ENCODE measurements at places on chromosomes 11 and 22.

DNA sequence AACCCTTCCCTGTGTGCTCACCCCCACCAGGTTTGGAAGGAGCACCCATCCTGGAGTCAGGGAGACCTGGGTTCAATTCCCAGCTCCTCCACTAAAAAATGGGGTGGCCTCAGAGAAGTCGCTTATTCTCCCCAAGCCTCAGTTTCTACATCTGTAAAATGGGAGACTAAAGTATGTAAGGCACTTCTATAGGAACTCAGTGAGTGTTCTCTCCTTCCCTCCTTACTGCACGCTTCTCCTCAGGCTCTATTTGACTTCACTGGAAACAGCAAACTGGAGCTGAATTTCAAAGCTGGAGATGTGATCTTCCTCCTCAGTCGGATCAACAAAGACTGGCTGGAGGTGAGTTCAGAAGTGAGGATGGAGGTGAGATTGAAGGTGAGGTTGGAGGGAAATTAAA lies 11.3 kb downstream of the NCF4 start:
- DNase-seq: peak; percentile 44

GRCh38 chr22:48336339-48337060 lies 1491.2 kb downstream of the BRD1 start:
- DNase-seq: no peak

DNA sequence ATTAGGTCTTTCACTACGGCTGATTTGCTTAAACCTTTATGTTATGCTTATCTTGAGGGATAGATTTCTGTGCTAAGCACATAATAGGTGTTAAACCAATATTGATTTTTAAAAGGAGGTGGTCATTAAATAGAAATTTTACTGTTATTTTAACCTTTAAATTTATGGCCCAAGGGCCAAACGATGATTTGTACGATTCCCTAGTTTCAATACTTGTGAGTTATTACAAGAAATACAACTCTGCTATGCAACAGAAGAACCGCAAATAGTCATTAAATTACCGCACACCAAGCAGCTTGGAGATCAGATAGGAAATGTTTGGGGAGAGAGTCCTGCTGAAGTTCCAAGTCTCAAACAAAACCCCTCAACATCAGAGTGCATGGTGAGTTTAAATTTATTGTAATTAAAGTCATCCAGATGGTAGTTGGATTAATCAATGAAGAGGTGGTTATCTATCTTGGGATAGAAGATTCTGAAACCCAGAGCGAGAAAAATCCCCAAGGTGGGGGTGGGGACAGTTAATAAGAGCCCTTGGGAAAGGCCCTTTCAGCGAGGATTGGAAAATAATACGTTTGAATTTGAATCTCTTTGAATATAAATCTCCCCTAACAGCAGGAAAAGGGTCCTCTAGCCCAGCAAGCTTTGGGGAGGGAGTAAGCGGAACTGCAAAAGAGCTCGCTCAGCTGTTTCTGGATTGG lies 805 bp upstream of the QSER1 start:
- DNase-seq: peak; percentile 67

DNA sequence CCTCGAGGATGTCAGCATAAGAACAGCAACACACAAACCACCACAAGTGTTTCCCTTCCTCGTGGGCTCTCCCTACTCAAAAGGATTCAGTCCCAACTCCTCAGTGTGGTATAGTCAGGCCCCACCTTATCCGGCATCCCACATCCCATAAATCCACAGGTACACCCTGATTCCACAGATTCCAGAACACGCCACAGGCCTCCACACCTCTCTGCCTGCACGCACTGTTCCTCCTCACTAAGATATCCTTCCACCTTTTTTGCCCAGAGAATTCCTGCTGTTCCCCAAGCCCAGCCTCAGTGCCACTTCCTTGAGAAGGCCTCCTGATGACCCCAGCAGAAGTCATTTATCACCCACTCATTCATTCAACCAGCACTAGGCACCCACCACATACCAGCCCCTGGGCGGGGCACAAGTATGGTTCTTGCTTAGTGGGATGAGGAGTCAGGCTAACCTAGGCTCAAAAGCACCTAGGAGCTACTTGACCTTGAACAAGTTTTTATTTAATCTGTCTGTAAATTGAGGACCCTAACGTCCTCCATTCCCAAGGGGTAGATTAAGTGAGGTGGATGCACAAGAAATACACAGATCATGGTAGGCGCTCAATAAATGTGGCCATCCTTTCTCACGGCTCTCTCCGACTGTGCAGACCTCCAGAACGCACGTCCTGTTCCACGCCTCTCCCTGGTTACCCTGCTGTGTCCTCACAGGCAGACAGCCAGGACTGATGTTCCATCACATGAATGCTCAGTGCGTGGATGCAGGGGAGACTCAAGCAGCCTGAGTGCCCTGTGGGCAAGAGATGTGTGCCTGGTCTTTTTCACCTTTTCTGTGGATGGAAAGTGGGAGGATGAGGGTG lies 2.1 kb upstream of the KCNJ4 start:
- no peak for DNase-seq

- no peak for DNase-seq
These were observed 102.7 kb downstream of the COMMD9 start for GRCh38 chr11:36186340-36187175.

DNA sequence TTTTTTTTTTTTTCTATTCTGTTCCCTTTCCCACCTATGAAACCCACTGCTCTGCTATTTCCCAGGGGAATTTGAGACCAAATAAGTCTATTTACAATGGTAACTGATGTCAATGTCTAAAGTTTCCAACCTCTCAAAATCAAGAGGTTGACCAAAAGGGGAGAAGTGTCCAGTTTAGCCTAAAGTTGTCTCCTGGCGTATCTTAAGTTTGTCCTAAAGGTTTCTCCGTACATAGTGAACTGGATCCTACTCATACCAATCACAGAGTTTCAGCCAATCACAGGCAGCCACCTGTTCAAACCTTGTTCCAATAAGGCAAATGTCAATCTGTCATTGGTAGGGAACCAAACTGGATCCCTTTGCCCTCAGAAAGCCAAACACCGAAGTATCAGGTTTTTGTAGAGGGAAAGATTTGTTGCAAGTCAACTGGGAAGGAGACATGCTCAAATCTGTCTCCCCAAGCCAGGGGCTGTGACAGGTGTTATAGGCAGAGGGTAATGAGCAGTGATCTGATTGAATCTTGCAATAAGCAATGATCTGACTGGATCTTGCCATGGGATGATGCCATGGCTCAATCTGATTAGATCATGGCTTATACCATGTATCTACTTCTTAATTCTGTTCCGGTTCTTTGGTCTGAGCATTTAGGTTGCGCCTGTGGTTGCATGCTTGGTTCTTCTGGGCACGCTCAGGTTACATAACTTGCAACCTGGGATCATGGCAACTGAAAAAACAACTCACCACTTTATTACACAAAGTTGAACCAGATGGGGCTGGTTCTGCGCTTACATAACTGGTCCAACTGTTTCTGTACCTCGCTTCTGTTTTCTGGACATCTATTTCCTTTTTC lies 1.1 kb upstream of the VPS37C start:
- peak; percentile 55 for DNase-seq

DNA sequence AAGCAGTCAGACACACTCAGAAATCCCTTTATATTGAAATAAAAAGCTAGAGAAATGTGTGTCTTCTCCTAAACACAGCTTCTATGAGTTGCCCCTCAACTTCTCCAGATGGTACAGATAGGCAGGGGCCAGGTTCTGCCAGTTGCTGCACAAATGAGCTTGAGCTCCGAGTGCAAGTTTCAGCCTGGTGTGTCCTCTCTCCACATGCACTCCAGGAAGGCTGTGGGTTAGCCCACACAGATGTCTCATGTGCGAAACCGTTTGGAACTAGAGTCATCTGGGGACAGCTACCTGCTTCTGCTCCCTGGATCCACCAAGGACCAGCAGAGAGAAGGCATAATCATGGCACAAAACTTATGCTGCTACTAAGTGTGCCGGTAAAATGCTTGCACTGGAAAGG lies 812.6 kb downstream of the OPCML start:
- DNase-seq: peak; percentile 1

DNA sequence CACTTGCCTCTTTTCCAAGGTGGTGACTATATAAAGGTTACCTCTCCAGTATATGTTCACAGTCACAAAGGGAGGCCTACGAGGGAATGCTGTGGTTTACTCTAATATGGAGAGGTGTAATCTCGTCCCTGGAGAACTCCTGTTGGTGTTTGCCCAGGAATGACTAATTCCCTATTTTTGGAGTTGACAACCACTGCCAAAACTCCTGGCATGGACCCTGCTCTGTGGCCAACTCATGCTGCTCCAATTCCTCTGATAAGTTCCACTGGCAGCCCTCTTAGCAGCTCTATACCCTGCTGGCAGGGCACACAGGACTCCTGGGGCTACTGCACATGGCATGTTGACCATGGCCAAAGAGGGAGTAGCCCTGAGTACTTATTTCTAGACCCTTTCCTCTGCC lies 418.7 kb upstream of the ANO5 start:
- DNase-seq: no peak

DNA sequence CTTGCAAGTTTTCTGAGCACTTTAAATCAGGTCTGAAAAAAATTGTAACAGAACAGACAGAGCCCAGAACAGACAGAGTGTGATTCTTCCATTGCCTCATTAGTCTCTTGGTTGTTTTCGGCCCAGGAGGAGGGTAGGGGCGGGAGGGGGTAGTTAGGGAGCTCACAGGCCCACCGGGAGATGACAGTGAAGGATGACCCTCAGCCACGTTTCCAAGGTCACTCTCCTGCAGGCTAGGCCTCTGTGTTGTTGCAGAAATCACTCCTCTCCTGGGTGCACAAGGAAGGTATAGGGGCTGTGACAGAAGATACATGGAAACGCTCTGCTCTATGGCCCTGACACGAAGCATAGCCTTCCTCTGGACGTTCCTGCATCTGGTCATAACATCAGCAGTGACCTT lies 69.3 kb downstream of the ABTB2 start:
- DNase-seq: no peak

Measured in hematopoietic multipotent progenitor cell treated with erythropoietin and hydrocortisone succinate and interleukin-3 and kit ligand, for 4 days (in vitro differentiated cells).